ENCODE measurements at places on chromosomes 1 and 21.
A peak's percentile ranks its signal among the peaks of the same experiment; 100 is the strongest.

GRCh38 chr1:201013031-201013485 is 10.5 kb downstream of the KIF21B start:
- peak; percentile 21 for DNase-seq

DNA sequence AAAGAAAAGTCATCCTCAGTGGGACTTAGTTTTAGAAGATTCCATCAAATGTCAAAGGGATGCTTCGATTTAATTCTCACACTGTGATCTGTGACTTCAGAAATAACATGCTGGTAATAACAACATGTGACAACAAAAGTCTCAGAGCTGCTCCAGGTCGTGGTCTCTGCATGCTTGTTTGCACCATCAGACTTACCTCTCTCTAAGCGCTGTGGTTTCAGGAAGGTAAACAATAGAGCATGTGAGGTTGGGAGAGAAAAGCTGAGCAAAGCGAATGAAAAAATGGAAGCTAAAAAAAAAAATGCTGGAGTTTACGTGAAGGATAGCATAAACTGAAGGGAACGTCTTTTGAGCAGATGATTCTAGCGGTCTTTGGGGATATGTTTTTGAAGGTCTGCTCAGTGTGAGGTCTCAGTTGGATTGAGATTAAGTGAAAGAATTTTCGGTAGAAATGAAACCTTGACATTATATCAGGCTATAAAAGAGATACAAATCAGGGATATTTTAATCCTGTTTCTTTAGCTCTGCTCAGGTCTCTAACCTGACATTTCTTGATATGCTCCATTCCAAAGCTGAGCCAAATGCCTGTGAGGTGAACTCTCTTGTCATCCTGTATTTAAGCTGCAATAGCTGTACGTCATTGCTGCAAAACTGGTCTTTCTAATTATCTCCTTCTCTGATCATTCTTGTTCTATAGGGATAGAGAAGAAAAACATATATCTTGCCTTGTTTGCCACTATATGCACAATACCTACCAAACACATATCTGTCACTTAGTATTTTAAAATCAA is 86.5 kb downstream of the C1orf21 start:
- DNase-seq = no peak

DNA sequence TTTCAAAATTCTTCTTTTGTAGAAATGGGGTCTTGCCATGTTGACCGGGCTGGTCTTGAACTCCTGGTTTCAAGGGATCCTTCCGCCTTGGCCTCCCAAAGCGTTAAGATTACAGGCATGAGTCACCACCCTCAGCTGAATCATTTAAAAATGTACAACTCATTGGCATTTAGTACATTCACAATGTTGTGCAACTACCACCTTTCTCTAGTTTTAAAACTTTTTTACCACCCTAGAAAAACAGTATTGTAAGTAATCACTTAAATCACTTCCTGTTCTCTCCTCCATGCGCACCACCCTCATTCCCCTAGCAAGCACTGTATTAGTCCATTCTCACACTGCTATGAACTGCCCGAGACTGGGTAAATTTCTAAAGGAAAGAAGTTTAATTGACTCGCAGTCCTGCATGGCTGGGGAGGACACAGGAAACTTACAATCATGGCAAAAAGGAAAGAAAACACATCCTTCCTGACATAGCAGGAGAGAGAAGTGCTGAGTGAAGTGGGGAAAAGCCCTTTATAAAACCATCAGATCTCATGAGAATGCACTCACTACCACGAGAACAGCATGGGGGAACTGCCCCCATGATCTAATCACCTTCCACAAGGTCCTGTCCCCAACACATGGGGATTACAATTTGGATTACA is 14.4 kb upstream of the THEM5 start:
- no peak for DNase-seq

DNA sequence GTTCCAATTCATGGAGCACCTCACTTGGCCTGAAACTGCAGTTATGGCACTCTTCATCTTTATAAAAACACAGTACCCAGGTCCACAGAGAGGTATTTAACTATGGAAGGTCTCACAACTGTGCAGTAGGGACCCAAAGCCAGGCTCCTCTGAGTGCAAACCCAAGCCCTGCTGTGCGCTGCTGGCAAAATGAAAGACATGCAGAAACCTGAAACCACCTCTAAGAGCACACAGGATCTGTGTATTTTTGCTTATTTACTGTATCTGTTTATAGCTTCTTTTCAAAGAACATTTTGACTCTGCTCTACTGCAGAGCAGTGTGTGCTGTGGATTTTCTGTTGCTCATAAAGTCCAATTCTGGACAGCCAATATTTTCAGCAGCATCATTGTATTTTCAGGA is 166.6 kb downstream of the DSCAM start:
- DNase-seq = no peak

DNA sequence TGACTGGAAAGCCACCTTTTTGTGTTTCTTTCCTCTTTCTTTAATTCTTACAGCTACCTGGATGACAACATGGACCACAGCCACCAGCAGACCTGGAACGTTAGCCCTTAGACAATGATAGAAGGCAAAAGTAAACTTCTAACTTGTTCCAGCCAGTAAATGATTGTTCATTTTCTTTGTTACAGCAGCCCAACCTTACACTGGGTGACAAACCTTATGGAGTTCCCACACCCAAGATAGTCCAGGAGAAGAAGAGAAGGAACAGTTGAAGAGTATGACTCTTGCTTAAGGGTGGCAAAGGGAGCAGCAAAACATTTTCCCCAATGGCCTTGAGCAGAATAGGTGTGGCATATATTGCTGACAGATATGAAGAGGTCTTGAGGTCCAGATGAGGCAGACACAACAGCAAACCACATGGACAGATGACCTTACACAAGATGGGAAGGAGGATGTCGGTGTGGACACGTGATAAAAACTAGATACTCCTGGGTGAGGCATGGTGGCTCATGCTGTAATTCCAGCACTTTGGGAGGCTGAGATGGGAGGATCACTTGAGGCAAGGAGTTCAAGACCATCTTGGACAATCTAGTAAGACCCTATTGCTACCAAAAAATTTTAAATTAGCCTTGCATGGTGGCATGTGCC is 11.8 kb upstream of the FAM76A start:
- DNase-seq = no peak

- DNase-seq = no peak
Observed at GRCh38 chr1:85134583-85135391, 66.0 kb downstream of the SYDE2 start.

DNA sequence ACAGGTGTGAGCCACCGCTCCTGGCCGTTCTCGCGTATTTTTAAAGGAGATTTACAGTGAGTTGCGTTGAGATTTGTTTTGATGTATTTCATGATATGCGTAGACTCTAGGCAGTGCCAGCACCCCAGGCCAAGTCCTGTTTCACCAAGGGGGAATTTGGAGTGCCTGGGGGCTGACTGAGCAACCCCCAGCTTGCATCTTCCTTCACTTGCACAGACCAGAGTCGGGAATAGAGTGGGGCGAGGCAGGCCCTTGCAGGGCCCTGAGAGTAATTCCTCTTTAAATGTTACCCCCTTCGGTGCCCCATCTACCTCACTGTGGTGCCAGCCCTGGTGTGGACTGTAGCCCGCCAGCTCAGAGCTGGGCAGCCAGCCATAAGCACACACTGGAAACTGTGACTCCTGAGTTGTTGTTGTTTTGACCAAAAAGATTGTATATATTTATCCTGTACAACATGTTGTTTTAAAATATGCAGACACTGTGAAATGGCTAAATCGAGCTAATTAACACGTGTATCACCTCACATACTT is 269.5 kb downstream of the NPHP4 start:
- DNase-seq = no peak

- no peak for DNase-seq
Observed at GRCh38 chr1:14739082-14739832, 140.8 kb downstream of the KAZN start.

DNA sequence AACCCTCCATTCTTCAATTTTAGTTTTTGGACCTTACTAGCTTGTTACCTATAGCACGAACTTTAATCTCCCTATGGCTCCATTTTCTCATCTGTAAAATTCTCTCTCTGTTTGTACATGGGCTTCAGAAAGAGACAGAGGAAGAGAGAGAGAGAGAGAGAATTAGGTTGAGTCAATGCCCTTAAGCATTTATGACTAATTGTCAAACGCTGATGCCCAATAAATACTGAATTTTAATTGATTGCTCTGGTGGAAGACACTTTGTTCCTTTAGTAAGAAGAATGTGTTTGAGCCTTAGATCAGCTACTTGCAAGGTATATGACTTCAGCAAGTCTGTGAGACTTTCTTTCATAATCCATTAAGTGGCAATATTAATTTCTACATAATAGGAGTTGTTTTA is 743.1 kb upstream of the ADGRL4 start:
- DNase-seq = no peak

GRCh38 chr1:214446772-214447556 is 104.4 kb downstream of the PTPN14 start:
- DNase-seq = no peak

GRCh38 chr1:236137285-236137852 is 5.0 kb upstream of the GPR137B start:
- no peak for DNase-seq

- no peak for DNase-seq
Observed at GRCh38 chr1:153612111-153612754, 704 bp downstream of the S100A16 start.

DNA sequence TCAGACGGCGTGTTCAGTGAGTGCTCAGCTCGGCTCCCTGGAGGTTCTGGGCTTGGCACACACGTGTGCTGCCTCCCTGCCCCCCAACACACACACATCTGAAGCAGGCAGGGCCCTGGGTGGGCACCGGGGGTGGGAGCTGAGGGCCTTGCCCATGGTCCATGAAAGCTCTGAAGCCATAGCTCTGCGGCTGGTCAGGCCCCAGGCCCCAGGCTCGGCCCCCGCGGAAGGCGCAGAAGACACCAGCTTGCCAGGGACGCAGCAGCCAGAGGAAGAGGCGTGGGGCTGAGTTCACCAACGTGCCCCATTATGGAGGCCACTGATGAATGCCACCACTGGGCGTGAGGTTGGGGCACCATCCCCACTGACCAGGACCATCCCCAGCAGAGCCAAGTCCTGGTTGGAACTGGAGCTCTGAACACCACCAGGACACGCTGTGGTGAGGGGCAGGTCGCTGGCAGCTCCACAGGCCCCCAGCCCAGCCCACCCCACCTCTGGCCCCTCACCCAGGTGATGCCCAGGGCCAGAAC is 4.2 kb downstream of the AURKAIP1 start:
- DNase-seq = peak; percentile 43

GRCh38 chr21:35217504-35218060 is 168.5 kb upstream of the RUNX1 start:
- no peak for DNase-seq

- DNase-seq = no peak
Observed at GRCh38 chr1:119147661-119148090, 7.2 kb upstream of the WARS2 start.

DNA sequence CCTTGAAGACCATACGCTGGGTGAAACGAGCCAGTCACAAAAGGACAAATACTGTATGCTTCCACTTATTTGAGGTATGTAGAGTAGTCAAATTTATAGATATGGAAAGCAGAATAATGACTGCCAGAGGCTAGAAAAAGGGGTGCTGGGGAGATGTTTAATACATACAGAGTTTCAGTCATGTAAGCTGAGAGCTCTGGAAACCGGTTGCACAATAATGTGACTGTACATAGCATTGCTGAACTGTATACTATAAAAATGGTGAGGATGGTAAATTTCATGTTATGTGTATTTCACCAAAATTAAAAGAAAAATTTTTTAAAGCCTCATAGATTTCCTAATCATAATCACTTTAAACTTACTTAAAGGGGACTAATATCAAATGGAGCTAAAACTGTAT is 110.8 kb downstream of the ZZZ3 start:
- DNase-seq = no peak

DNA sequence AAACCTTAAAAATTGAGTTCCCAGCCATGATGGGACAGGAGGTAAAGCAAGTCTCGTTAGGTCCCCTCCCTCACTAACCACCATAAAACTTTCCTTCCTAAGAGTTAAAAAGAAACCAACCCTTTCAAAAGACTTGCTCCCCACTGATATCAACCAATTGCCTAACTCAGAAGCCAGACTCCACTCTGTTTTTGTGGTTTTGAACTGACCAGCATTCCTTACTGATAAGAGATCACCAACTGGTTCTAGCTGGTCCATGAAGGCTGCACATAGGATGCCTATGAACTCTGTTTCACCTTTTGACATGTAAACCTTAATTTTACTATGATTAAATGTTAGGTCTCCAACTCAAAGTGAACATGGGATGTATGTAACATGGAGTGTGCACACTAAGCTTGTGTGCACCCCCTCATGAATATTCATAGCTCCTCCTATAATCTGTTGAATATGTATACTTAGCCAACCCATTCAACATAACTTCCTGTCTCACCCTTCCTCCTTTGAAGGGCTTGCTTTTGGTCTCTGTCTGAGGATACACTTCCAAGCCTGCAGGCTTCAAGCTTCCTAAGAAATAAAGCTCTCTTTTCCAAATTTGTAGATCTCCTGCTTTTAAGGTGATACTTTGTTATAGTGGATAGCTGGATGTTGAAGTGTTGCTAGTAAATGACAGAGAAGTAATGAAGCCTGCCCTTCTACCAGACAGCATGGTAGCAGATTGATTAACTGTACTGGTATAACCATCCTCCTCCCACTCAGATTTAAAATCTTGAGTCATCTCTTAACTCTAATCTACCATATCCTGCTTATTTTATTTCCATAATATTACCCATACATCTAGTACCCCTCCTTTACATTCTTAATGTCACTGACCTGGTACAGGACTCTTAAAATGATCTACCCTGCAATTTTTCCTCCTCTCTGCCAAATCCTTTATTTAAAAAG is 95.6 kb downstream of the ZNF644 start:
- no peak for DNase-seq

GRCh38 chr1:116258668-116259419 is 114.2 kb upstream of the ATP1A1 start:
- no peak for DNase-seq

DNA sequence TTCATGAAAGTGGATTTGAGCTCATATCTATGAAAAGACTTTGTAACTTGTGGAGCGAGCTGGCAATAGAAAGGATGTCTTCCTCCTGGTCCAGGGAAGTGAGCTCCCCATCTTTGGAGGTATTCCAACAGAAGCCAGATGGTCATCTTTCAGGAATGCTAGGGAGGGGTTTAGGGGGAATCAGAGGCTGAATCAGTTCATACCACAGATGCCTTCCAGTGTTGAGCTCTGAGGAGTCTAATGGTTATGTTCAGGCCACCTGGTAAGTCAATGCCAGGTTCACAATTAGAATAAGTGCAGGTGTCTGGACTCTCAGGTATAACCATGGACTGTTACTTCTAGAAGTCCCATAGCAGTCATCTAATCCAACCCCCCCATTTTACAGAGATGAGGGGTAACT is 119.1 kb downstream of the ACTL8 start:
- DNase-seq = no peak

GRCh38 chr1:113946678-113947387 is 17.7 kb downstream of the HIPK1 start:
- no peak for DNase-seq
